ENCODE measurements at places on chromosomes 4 and X. TPM values are rescaled to one million over a fixed set of nuclear protein-coding genes. Genes with fewer than 3 reads are reported as not detected.

The KLB gene
- not detected for total RNA-seq

The HMGN5 gene
- 3.6 TPM for total RNA-seq

- no peak for DNase-seq
- H3K4me3 ChIP-seq = no peak overlapping the region
- no peak overlapping the region for H3K27ac ChIP-seq
- no peaks in the 10 kb centered on the region for H3K36me3 ChIP-seq
Observed at GRCh38 chrX:120144178-120144844, 14.1 kb upstream of the RHOXF2 start.

DNA sequence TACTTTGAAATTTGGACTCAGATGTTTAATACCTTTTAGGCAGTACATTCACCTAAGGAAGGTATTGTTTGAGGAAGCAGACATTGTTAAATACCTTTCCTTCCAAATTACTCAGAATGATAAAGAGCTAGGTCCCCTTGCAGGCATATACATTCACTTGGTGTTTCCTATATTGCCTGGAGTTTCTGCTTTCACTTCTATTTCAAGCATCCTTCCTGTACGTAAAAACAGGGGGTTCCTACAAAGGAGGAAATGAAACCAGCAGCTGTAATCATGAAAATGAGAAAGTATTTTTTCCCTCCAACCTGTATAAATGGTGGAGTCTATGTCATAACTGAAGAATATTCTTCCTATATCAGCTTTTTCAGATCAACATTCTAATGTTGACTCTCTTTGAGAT lies 90.4 kb upstream of the RASGEF1B start:
- H3K36me3 ChIP-seq = no peaks in the 10 kb centered on the region
- no peak overlapping the region for H3K27ac ChIP-seq
- DNase-seq = no peak
- H3K4me3 ChIP-seq = no peak overlapping the region
- no peaks in the 10 kb centered on the region for H3K4me1 ChIP-seq

- no peaks in the 10 kb centered on the region for H3K27me3 ChIP-seq
- H3K36me3 ChIP-seq = no peaks in the 10 kb centered on the region
- no peak for DNase-seq
- no peak overlapping the region for H3K4me3 ChIP-seq
Observed at GRCh38 chr4:172692701-172693100, 475.9 kb upstream of the GALNT7 start.

All from PC-9 (cell line).